Cerebellar cortex (tissue), 1 donor: ENCODE measurements at places on chromosomes 4 and X.

DNA sequence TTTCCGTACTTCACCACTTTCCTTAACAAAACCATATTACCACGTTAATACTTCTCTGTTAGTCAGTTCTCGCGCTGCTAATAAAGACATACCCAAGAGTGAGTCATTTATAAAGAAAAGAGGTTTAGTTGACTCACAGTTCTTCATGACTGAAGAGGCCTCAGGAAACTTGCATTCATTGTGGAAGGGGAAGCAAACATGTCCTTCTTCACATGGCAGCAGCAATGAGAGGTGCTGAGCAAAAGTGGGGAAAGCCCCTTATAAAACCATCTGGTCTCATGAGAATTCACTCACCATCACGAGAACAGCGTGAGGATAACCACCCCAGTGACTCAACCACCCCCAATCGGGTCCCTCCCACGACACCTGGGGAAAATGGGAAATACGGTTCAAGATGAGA lies 289.8 kb upstream of the CLNK start:
- no peak for DNase-seq

DNA sequence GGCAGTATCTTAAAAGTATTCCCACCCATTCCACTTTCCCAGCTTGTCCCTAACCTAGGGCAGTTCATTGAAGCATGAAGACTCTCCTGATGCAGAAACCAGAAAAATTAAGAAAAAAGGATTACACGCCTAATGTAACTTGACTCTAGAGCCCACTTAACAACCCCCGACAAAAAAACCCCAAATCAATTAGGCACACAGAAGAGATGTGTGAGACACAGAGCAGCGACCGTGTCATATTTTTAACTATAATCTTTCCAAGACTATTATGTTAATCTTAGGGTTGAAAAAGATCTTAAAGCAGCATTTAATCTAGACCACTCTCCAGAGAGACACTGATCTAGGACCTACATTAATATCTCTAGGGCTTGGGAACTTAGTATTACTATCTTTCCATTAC lies 1.3 kb downstream of the YTHDC1 start:
- no peak for DNase-seq

- no peak for DNase-seq
These were observed 78.5 kb upstream of the PDHA2 start for GRCh38 chr4:95761426-95761825.

DNA sequence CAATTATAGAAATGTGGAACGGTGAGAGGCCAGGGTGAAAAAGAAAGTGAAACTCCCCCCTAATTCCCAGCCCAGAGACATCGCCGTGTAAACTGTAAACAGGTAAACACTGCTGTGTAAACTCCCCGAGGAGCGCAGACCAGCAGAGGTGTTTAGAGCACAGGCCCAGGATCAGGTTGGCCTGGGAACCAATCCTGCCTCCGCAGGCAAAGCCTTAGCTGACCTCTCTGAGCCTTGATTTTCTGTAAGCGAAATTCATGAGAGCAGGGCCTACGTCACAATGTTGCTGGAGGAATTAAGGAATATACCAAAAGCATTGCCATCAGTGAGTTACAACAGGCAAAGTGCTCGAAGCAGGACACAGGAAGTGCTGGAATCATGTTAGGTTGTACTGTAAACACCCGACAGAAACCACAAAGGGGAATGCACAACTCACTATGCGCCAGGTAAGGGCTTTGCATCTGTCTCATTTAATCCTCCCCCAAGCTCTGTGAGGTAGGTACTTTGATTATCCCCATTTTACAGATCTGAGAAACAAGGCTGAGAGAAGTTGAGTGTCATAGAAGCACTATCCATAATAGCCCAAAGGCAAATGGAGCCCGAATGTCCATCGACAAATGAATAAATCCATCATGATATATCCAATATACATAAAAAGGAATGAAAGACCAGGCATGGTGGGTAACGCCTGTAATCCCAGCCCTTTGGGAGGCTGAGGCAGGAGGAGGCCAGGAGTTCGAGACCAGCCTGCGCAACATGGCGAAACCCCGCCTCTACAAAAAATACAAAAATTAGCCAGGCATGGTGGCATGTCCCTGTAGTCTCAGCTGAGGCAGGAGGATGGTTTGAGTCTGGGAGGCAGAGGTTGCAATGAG lies 30.7 kb upstream of the KIAA0232 start:
- no peak for DNase-seq
